ENCODE measurements at places on chromosomes 12 and 14. TPM values are rescaled to one million over a fixed set of nuclear protein-coding genes. Genes with fewer than 3 reads are reported as not detected.

The BCL11B gene
- 2.7 TPM for total RNA-seq

The GPR84 gene
- not detected for total RNA-seq

The GLIPR1L2 gene
- 1.2 TPM for total RNA-seq

The KRT86 gene
- 6.3 TPM for total RNA-seq

The CARMIL3 gene
- total RNA-seq, result 0.17 TPM

The ADAM21 gene
- total RNA-seq, result 1.2 TPM

The KHNYN gene
- 101 TPM for total RNA-seq

The AGAP2 gene
- 0.69 TPM for total RNA-seq

The TPPP2 gene
- not detected for total RNA-seq
